ENCODE measurements at places on chromosomes 11 and 22.

DNA sequence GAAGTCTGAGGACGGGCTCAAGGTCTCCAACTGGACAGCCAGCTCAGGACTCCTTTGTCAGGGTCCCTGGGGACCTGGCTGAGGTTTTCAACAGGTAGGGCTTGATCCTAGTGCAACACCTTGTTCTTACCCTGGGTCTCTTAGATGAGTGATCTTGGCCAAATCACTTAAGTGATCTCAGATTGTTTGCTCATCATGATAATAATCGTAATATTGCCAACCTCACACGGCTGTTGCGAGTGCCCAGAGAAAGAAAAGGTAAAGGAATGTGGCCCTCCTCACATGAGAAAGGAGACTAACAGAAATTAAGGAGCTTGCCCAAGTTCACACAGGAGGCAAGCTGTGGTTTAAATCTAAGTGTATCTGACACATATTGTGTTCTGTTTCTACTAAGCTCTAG is 28.5 kb downstream of the POU2AF3 start:
- DNase-seq = no peak

- DNase-seq = no peak
These were observed 83.0 kb downstream of the ABTB2 start for GRCh38 chr11:34274712-34275398.

DNA sequence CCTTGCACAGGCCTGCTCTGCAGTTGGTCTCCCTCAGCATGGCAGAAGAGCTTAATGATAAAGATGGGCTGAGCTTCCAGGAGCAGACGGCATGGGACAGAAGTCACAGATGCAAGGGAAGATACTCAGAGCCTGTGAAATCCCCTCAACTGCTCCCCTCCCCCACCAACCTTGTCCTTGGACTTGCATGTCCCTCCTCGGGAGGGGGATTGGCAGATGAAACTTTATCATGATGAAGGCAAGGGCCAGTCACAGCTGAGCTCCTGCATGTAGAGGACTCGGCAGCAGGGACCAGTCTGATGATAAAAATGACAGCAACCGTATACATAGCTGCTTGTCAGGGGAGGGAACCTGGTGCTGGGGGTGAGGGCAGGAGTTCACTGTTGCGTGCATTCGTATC is 6.8 kb upstream of the SLC22A8 start:
- no peak for DNase-seq

DNA sequence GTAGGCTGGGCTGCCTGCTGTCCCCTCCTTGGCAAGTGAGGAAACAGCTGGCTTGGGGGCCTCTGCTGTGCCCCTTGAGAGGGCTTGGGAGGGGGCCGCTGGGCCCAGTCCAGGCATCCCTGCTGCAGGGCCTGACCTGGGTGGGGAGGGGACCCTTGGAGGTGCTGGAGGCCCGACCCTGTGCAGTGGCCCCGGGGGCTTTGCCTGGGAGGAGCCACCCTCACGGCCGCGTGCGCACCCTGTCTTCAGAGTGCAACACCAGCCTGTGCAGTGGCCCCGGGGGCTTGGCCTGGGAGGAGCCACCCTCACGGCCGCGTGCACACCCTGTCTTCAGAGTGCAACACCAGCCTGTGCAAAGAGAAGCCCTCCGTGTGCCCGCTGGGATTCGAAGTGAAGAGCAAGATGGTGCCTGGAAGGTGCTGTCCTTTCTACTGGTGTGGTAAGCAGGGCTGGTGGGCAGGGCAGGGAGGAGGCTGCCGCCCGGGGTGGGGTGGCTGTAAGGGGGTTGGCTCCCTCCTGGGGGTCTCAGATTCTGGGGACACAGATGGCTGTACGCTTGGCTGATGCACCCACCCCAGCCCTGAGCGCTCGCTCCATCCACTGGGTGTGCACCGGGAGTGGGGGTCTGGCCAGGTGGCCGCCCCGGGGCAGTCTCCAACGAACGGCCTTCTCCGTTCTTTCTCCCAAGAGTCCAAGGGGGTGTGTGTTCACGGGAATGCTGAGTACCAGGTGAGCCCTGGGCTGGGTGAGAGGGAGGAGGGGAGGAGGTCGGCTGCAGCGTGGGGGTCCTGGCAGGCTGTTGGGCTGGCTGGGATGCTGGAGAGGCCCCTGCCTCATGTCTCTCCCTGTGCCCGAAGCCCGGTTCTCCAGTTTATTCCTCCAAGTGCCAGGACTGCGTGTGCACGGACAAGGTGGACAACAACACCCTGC is 32.9 kb downstream of the MUC2 start:
- DNase-seq = no peak

GRCh38 chr11:122679466-122679865 is 23.9 kb downstream of the UBASH3B start:
- DNase-seq = no peak

DNA sequence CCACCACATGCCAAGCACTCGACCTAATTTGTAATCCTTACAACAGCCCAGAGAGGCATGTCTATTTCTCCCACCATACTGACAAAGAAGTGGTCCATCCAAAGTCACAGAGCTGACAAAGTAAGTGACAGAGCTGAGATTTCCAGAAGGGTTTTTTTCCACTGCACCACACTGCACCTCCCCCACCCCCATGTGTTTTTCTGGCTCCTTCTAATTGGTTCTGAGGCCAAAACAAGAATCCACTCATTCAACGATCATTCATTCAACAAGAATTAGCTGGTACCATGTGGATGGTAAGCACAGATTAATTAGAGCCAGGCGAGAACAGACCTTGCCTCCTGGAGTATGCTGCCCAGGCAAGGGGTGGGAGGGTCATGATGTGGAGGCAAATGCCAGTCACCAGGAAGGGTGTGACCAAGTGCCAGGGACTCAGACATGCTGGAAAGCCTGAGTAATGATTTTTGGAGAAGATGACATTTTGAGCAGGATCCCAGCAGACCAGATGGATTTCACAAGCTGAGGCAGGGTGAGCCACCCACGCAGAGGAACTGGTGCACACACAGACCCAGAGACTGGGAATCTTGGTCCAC is 14.9 kb upstream of the PRG2 start:
- DNase-seq = no peak

DNA sequence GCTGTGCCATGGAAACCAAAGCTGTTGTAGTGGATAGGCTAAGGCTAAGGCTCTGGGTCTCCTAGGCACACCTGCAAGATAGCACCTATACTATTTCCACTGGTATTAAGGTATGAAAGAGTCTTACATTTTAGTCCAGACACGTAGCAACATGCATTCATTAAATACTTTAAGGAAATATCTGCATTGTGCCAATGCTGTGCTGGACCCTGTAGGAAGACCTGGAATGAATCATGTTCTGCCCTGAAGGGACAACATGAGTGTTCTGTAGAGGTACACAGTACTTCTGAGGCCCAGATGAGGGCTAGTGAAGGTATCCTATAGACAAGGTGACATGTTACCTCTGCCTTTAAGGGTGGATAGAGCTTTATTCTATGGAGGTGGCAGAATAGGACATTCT is 35.2 kb upstream of the RRM1 start:
- no peak for DNase-seq

- no peak for DNase-seq
These were observed 3.0 kb downstream of the OR8D1 start for GRCh38 chr11:124310721-124311120.

DNA sequence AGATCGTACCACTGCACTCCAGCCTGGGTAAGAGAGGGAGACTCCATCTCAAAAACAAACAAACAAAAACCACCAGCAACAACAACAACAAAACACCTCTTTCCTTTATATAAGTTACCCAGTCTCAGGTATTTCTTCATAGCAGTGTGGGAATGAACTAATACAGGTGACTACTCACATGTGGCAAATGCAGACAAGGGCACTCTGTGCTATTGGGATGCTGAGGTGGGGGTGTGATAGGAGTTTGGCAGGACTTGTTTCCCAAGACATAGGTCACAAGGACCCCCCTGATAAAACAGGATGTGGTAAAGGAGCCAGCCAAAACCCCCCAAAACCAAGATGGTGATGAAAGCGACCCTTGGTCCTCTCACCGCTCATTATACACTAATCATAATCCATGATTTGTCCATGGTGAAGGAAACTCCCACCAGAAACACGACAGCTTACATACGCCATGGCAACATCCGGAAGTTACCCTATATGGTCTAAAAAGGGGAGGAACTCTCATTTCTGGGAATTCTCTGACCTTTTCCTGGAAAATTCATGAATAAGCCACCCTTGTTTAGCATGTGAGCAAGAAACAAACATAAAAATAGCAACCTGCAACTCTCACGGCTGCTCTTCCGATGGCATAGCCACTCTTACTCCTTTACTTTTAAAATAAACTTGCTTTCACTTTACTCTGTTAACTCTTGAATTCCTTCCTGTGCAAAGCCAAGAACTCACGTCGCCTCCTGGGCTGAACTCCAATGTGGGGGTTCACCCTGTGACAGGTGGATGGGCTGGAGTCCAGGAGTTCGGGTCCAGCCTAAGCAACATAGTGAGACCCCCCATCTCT is 18.8 kb upstream of the INCENP start:
- no peak for DNase-seq

DNA sequence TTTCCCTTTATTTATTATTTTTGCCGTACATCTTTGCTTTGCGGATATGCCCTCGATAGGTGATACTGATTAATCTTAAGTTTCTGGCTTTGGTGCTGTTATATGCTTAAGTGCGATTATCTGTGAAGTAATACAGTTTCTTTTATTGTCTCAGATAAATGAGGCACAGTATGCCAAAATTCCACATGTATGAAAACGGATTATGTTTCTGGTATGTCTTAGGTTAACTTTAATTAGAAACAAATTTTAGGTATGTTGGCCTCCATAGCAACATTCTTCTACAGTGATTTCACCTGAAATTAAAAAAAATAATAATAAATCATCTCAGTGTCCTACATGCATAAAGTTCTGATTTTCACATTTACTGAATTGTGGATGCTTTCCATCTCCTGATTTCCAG is 119.2 kb downstream of the ARHGAP42 start:
- no peak for DNase-seq

DNA sequence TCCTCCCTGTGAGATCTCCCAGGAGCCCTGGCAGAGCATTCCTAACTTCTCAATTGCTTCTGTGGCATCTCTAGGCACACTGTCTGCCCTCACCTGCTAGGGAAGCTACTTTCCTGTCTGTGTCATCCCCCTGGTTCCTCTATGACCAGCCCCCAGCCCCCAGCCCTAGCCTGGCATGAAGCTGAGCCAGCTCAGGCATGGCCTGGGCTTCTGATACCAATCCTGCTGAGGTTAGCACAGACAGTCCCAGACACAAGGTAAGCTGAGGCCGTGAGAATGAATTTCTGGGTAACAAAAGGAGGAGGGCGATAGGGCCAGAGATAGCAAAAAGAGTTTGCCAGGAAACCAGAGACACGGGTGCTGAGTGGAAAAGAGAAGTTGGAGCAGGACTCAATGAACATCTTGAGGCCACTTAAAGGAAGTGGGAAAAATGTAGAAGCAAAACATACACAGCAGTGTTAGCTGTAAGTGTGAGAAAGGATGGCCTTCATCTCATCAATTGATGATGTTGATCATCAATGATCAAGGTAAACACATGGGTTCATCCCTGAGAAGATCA is 87.6 kb upstream of the PICALM start:
- no peak for DNase-seq

GRCh38 chr11:8071616-8072581 is 9.1 kb upstream of the TUB start:
- DNase-seq = no peak

DNA sequence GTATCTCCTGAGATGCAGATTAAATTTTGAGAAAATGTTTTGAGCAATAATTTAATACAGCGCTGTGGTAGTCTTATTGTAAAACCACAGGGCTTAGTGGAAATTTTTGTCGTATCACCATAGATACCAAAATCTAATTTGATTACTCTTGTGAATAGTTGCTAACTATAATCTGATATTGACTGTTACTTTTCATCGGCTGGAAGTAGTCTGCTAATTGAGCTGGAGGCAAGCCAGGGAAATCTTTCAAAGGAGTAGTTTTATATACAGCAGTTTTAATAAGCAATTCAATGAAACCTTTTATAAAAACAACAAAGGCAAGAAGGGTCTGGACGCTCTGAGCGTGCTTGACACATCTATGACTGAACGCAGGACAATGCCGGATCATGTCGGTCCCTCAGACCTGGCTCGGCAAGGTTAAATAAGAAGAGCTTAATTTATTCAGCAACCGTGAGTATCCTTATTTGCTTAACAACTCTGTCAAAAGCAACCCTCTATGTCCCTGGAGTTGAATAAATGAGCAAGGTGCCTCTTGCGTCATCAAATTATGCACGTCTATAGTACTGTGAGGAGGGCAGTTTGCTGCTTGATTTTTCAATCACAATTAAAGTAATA is 121.2 kb downstream of the NCAM1 start:
- no peak for DNase-seq

- no peak for DNase-seq
These were observed 1456.5 kb downstream of the TBC1D22A start for GRCh38 chr22:48218889-48219420.

DNA sequence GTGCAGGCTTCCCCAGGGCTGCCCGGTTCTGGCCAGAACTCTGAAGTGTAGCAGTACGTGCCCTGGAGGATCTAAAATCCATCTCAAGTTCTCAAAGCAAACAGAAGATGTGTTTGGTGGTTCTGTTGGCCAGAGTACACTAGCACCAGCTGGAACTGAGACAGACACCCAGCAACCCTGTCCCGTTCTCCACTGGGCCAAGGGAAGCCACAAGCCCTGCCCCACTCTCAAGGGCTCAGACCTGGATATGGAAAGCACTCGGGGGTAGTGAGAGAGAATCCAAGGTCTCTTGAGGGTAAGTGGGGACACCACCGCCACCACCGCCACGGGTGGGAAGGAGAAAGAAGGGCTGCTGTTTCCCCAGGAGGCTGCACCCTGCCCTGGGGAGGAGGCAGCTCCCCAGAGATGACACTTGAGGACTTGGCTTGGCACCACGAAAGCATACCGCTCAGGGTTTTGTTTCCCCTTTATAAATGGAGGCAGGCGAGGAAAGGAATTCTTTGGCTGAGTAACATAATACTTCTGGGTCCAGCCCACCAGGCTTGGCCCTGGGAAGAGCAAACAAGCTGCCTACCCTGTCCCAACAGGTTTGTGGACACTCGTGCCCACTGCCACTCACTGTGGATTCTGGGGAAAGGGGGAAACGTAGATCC is 56.1 kb upstream of the POU2AF1 start:
- no peak for DNase-seq

- no peak for DNase-seq
These were observed 56.4 kb downstream of the CEP164 start for GRCh38 chr11:117384045-117384444.

DNA sequence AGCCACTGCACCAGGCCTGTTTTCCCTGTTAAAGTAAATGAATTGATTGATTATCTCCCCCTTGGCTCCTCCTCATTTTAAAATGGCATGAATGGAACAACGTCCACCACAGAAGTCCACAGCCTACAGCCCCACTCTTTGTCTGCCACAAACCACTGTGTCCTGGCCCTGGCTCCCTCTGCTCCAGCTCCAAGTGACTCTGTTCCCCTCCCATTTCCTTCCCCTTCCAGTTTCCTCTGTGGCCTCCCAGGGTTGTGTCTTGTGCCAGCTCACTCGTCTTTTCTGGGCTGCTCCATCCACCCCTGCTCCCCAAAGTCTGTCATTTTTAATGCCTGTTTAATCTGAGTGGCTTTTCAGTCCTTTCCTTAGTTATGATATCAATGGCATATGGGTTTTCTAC is 52.4 kb upstream of the CD5 start:
- no peak for DNase-seq

GRCh38 chr11:1073261-1073724 is 1.4 kb upstream of the MUC2 start:
- DNase-seq = no peak

All from activated effector memory CD4-positive, alpha-beta T cell treated with Interleukin-2 at 50 U/mL for 16 hours (primary cell).